ENCODE measurements at places on chromosomes 16 and 17.
A peak's percentile ranks its signal among the peaks of the same experiment; 100 is the strongest.

- no peak for DNase-seq
Observed at GRCh38 chr17:22510504-22510903, 818.2 kb downstream of the KCNJ18 start.

GRCh38 chr16:21617607-21618006 lies 18.2 kb downstream of the METTL9 start:
- DNase-seq = no peak

GRCh38 chr17:72631568-72631948 lies 460.9 kb downstream of the SLC39A11 start:
- DNase-seq = no peak

GRCh38 chr16:57185446-57185944 lies 344 bp downstream of the PSME3IP1 start:
- DNase-seq = peak; percentile 50

DNA sequence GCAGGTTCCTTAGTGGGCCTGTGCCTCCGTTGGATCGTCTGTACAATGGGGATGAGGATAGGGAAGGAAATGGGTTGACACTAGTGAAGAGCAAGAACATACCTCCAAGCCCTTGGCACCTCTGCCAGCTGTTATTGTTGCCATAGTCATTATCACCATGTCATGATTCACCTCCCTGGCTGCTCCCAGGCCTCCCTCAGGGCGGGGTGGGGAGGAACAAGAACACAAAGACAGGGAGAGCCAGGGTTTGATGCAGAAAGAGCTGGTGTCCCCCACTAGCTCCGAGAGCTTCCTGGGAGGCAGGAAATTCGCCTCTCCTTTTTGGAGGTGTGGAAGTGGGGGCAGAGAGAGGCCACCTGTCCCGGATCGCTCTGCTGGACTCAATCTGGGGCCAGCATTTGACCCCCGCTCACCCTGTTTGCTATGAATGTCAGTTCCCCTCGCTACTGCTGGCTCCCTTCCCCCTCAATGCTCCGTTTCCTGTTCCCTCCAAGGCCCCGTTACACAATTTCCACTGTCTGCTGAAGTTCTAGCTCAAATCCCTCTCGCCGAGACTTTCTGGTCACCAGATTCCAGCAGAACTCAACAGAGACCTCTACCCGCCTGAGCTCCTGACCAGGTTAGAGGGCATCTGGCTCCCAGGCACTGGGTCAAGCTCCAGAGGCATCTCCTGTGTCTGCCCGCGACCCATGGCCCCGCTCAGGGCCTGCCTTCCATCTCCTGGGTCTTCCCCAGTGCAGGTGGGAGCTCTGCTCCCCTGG lies 9.1 kb downstream of the TIMP2 start:
- no peak for DNase-seq

DNA sequence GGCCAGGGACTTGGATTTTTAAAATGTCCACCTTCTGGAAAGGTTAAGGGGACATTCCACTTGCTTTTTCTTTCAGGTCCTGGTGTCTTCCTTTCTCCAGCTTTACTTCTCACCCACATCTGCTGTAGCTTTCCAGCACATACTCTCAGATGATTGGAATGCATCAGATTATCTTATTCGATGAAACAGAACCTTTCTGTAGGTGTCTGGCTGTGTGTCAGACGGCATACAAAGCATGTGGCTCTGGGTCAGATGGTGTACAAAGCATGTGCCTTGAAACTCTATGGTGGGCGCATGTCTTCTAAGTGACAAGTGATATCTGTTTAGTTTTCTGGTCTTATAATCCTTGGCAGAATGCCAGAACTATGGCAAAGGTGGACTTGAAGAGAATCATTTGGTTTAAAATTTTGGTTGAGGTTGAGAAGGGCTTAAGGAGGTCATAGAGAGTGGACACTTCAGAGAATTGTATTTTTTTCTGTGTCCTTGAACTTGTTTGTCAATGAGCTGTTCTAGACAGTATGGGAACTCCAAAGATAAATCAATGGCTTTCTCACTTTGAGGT lies 125.3 kb downstream of the FTO start:
- no peak for DNase-seq

GRCh38 chr16:19245326-19245925 lies 40.1 kb upstream of the CLEC19A start:
- no peak for DNase-seq

DNA sequence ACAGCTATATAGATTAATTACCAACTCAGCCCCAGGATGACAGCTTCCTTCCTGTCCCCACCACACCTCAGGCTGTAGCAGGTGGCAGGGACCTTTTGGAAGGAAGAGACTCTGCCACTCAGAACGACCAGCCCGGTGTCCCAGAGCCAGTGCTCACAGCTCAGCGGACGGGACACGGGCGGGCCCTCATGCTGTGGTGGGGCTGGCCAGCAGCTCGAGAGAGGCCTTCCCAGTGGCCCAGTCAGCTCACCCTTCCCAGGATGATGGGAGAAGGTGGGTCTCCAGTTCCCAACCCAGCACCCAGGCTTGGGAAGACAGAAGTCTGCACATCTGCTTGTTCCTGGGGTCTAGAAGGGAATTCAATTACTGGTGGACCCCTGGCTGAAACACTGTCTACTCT lies 10.5 kb downstream of the NUDT16L1 start:
- peak; percentile 2 for DNase-seq

- no peak for DNase-seq
Observed at GRCh38 chr16:72927199-72928089, 120.5 kb downstream of the ZFHX3 start.

GRCh38 chr17:50627782-50628601 lies 6.7 kb upstream of the ABCC3 start:
- DNase-seq = peak; percentile 69

DNA sequence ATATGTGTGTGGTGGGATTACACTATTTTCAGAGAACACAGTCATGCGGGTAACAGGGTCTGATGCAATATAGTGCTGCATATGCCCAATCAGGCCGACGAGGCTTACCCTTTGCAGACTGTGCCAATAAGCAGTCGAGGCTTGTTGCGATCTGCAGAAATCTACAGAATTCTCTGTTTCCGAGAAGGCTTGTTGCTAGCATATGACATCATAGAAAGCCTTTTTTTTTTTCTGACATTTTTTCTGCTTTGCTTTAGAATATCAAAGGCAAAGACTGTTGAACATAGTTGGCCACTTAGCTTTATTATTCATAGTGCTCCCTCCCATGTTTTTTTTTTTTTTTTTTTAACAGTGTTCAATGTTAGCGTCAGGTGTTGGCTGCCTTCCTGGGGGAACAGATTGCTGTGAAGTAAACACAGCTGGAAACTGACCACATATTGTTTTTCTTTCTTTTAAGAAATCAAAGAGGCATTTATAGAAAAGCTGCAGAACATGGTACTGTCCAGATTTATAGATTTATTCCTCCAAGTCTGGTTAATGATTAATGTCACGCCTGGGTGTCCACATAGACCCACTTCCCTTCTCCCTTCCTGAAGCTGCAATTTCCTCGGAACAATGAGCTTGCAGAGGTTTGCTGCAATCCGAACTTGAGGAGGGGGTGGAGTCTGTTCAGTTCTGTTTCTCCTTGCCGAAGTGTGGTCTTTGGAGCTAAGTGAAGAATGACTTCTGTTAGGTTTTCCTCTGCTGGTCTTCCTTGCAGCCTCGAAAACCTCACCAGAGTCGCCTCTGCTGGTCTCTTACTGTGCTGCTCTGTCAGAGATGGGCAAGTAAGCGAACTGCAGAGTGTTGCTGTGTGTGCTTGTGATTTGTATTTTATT lies 87.3 kb downstream of the MAP2K6 start:
- peak; percentile 46 for DNase-seq

- DNase-seq = peak; percentile 82
Observed at GRCh38 chr16:68732042-68732680, 4.9 kb upstream of the CDH1 start.

- peak; percentile 60 for DNase-seq
Observed at GRCh38 chr17:45440161-45440778, 7.6 kb upstream of the ARHGAP27 start.

DNA sequence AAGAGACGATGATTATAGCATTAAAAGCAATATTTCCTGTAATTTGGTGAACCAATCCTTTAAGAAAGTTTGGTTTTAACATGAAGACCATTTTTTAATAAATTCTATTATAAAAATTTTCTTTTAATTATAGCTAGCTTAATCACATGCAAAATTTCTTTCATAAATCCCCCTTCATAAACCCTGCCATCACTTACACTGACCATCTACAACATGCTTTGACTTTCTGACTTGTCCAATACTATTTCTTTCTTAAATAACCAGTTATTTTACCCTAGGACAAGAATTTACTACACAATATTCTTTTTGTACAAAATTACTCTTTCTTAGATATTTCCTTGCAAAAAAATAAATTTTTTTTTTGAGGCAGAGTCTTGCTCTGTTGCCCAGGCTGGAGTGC lies 1334.8 kb downstream of the CDH11 start:
- DNase-seq = no peak

DNA sequence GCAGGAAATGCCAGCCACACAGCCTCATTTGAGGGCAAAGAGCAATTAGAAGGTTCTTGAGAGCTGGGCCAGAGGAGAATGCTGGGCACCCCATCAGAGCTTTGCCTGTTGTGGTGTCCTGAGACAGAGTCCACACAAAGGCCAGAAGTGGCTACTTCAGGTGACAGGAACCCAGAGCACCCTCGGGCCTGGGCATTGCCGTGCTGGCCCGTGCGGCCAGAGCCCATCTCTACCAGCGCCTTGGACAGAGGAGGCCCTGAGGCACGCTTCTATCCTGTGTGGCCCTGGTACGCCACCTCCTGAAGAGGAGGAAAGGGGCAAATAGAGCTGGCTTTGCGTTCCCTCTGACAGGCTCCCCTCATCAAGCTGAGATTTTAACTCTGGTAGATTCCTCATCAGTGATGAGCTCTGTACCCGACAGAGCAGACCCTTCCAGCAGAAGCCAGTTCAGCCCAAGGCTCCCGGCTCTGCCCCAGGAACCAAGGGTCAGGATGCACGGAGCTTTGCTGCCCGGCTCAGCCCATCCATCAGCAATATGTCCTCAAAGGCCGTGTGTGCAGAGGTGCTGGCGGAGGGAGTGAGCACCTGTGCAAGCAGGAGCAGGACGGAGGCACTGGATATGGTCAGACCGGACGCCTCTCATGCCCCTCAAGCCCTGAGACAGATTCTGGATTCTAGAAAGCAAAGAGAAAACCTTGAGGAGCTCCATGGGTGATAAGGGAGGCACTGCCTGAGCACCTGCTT lies 3.4 kb upstream of the RASD1 start:
- DNase-seq = no peak

DNA sequence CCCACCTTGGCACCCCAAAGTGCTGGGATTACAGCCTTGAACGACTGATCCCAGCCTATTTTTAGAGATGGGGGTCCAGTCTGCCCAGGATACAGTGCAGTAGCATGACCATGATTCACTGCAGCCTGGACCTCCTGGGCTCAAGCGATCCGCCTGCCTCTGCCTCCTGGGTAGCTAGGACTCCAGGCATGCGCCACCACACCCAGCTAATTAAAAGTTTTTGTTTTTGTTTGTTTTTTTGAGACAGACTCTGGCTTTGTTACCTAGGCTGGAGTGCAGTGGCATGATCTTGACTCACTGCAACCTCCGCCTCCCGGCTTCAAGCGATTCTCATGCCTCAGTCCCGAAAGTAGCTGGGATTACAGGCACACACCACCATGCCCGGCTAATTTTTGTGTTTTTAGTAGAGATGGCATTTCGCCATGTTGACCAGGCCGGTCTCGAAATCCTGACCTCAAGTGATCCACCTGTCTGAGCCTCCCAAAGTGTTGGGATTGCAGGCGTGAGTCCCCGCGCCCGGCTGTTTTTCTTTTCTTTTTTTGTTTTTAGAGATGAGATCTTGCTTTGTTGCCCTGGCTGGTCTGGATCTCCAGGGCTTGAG lies 2.3 kb upstream of the PAFAH1B1 start:
- DNase-seq = no peak

- peak; percentile 72 for DNase-seq
Observed at GRCh38 chr16:369866-370436, 387 bp downstream of the MRPL28 start.

DNA sequence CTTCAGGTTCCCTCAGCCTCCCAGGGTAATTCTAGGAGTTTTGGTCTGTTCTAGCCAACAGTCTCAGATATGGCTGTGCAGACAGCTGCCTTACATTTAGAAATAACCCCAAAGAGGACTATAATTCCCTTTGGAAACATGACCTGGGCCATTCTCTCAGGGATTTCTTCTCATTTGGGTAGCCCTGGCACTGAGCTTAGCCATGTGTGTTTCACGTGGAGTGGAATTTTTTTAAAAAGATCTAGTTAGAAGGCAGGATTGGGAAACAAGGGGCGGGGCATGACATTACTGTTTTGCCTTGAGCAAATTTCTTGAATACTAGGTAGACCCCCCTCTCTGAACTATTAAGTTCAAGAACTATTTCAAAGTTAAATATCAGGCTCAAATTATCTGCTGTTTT lies 29.6 kb upstream of the MRC2 start:
- DNase-seq = no peak

DNA sequence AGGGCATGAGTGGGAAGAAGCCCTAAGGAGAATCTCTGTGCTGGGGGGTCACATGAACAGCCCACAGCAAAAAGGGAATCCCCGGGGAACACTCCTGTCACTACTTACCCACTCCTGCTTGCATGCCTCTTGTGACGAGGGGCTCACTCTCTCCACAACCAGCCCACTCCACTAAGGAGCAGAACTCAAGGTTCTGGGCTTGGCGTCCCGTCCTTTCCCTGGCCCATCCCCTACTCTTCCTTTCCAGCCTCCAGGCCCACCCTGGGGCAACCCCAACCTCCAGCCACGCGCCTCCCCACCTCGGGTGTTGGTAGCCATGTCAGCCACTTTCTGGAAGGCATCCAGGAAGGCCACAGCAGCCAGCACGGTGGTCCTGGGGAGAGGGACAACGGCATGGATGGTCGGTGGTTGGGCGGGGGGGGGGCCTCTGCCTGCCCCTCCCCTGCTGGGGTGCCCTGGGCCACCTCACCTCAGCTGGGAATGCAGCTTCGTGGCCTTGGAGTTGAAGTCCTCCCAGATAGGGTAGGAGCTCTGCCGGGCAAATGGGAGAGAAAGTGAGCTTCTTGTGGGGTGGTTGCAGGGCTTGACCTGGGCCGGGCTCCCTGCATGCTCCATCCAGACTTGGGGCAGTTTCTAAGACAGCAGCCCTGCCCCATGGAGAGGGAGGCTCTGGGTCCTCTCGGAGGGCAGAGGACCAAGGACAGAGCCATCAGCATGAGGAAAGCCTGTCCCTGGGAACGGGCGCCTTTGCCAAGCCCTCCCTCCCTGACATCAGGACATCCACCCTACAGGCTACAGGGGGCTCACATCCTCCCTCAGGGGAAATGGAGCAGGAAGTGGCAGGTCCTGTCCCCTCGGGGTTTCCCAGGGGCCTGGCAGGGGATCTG lies 5.1 kb downstream of the MTSS2 start:
- DNase-seq = no peak

- DNase-seq = no peak
Observed at GRCh38 chr16:76176153-76176552, 101.0 kb upstream of the CNTNAP4 start.

DNA sequence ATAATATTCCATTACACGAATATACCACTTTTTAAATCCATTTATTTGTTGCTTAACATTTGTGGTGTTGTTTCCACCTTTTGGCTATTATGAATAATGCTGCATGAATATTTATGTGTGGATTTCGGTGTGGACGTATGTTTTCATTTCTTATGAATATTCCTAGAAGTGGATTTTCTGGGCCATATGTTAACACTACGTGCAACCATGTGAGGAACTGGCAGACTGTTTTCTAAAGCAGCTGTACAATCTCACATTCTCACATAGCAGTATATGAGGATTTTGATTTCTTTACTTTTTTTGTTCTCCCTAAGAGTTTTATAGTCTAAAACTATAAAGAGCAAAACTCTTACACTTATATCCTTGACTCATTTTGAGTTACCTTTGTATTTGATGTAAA lies 143.4 kb downstream of the MAP2K4 start:
- no peak for DNase-seq

- no peak for DNase-seq
Observed at GRCh38 chr16:5551909-5552308, 454.3 kb upstream of the EEF2KMT start.

GRCh38 chr16:80702696-80703095 lies 101.7 kb downstream of the CDYL2 start:
- DNase-seq = no peak

Measured in iPS-NIHi11 (cell line).